ENCODE measurements at places on chromosomes 4 and X.

DNA sequence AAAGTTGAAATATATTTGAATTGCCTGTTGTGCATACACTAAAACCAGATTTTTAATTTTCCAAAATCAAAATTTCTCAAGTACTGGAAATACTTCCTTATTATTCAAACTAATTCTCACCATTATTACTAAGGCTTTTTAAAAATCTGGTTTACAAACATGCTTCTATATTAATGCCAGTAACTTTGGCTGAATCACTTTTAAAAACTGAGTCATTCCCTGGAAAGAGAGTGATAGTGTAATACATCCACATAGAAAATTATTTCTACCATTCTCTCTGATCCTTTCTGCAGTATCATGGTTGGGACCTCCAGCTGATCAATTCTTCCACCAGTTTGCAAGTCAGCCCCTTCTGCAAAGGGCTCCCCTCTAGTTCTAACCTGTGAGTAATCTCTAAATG is 165.3 kb upstream of the FAM241A start:
- DNase-seq = no peak

- no peak for DNase-seq
Observed at GRCh38 chrX:1159548-1159947, 52.9 kb downstream of the CRLF2 start.

DNA sequence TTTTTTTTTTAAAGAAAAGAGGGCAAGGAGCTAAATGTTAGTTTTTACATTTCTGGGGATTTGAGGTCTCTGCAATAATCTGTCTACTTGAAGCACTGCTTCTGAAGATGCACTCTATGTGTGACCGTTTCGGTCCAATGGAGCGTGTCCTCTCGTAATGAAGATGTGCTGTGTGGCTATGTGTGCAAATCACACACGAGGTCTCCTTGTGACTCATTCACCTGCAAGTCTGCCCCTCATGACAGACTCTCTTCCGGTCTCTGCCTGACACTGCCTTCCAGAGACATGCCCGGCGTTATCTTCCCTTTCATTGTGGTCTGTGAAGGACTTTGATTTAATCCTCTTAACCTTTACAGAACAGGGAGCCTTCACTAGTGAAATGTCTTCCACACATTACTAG is 84.3 kb downstream of the TRAM1L1 start:
- peak; percentile 76 for DNase-seq

- DNase-seq = no peak
Observed at GRCh38 chr4:78885598-78885997, 53.6 kb downstream of the PAQR3 start.

GRCh38 chrX:153638436-153639176 is 8.4 kb upstream of the DUSP9 start:
- no peak for DNase-seq

GRCh38 chr4:89576246-89576645 is 260.7 kb downstream of the SNCA start:
- DNase-seq = no peak

All from kidney tubule cell (primary cell).